ENCODE measurements at places on chromosomes 7 and 10. TPM values are rescaled to one million over a fixed set of nuclear protein-coding genes. Genes with fewer than 3 reads are reported as not detected.

GRK5 gene
- 11.9 TPM for total RNA-seq

MPLKIP gene
- 13.9 TPM for total RNA-seq

TYW1B gene
- 1.8 TPM for total RNA-seq

- DNase-seq, result peak; percentile 21
Observed at GRCh38 chr7:16421333-16422102, at the start of gene CRPPA. Gene CRPPA (minus strand): TSS chr7:16421538. CDS start chr7:16421322, 216 bp downstream.

DNA sequence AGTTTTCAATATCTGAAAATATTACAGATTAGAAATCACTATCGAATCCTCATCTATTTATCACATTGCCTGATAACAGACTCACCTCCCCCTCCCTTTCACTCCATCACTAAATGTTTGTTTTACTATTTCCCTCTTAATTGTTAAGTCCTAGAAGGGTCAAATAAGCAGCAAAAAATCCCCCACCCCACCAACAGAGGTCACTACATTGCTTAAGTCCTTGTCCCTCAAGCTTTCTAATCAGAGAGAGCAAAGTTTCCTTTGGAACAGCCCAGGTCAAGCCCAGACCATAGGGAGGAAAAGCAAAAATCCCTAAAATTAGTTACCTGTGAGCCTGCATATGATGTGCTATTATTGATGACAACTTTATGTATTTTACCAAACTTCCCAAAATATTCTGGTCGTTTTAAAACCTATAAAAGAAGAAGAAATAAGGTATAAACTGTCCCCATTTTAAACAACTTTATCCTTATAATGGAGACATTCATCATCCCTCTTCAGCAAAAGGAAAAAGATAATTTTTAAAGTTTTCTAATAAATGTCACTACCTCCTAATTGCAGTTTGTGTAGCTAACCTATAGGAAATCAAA lies 95.0 kb downstream of the CNOT4 start:
- peak; percentile 64 for DNase-seq

AKR1D1 gene
- not detected for total RNA-seq

Data from IMR-90 (cell line).